Stimulated activated CD4-positive, alpha-beta T cell treated with anti-CD3 and anti-CD28 coated beads, TNF-alpha, amount 100 ng/mL, for 24 hours (primary cell): ENCODE measurements at places on chromosomes 11 and 22.

DNA sequence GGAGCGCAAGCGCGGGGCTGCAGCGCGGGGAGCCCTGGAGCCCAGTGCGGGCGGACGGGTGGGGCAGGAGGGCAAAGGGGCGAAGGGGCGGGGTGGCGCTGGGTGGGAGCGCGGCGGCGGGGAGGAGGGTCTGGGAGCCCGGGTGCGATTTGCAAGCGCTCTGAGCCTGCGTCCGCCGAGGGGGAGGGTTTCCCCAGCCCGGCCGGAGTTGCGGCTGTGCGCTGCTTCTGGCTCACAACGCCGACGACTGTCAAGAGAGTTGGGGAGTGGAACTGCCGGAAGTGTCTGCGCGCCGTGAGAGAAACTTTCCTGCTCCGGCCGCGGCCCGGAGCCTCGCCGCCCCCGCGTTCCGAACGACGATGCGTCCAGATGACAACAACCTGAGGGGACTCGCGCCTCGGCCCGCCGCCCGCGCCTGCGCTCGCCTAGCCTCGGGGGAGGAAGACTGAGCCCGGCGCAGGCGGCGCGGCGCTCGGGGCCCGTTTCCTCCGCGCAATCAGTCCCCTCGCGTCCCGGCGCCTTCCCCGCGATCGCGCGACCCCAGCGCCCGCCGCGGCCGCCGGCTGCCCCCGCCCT, at the start of gene ARHGAP42:
TSS of gene ARHGAP42 (plus strand) at position 235 of the 576 bp plus-strand sequence. CDS start 391 bp downstream, outside the sequence.
- no peak for DNase-seq

- DNase-seq, result no peak
Measured at GRCh38 chr11:3184732-3185347, 19.7 kb upstream of the OSBPL5 start.

DNA sequence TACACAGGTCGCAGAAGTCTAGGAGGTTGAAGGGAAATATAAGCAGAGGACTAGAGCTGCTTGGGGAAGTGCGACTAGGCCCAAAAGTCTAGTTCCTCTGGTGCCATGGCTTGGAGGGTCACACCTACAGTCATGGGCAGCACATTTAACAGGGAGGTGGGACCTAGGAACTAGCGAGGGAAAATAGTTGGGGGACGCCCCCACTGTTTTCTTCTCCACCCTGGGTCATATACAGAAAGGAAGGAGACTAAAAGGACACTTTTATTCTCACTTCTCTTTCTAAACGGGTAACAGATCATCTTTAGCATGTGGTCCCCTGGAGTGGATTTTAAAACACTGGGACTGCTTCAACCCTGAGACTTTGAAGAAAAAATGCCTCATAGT, 16.6 kb downstream of the APIP start:
- no peak for DNase-seq

DNA sequence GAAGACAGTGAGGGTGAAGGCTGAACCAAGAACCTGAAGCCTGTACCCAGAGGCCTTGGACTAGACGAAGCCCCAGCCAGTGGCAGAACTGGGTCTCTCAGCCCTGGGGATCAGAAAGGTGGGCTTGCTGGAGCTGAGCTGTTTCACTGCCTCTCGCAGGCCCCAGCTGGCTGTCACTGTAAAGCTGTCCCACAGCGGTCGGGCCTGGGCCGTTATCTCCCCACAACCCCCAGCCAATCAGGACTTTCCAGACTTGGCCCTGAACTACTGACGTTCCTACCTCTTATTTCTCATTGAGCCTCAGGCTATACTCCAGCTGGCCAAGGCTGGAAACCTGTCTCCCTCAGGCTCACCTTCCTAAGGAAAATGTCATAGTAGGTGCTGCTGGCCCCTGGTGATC, 4.1 kb downstream of the PPP1CA start:
- no peak for DNase-seq

GRCh38 chr11:44223238-44223637, 86.7 kb downstream of the ALX4 start:
- DNase-seq, result no peak

DNA sequence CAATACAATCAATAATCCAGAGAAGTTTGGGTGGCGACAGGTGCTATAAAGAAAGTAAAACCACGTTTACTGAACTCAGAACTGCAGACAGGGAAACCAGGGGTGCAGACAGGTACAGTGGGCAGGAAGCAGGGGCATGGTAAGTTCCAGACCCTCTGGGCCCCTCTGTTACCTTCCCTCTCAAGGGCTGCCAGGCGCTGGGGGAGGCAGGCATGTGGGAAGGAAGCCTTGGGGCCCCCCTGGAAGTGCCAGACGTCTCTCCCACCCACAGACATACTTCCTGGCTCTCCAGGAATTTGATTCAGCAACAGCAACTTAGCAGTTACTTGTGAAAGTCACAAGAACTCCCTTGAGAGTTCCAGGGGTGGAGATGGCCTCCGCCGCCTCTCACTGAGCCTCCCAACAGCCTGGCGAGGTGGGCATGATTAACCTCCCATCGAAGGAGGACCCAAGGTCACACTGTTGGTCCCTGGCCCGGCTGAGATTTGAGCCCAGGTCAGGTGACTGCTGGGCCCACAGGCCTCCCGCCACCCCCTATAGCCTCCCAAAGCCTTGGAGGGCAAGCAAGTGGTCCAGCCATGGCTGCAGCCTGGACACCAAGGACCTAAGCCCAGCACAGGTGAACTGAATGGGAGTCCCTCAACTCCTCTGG, 14.1 kb upstream of the TSKU start:
- DNase-seq, result no peak

DNA sequence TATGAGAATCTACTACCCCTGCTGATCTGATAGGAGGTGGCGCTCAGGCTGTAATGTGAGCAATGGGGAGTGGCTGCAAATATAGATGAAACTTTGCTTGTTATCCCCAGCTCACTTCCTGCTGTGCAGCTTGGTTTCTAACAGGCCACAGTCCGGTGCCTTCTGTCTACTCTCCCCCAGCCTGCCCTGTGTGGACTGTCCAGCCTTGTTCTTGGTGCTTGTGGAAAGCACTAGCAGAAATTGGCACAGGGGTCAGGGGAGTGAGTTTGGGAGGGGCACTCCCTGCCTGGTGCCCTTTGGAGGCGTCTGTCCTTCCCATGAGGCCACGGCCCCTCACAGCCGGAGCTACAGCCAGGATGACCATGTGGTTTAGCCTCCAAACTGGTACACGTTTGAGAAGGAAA, 14.3 kb downstream of the MOV10L1 start:
- no peak for DNase-seq

DNA sequence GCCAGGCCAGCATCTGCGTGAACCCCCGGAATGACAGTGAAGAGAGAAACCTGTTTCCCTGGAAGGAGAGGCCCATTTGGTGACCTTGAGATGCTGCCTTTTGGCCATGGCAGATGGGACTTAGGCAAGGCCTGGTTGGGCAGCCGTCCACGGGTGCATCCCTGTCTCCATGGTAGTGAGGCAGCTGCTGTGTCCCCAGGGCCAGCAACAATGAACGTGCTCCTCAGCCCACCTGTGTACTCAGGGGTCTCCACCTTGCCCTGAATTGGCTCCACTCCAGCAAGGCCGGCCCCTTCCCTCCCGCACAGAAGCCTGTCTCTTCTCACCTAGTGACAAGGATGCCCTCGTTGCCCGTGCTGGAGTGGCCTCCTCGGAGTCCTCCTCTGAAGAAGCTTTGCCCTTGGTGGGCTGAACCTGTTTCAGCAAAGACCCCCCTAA, 441.1 kb downstream of the TBC1D22A start:
- no peak for DNase-seq

DNA sequence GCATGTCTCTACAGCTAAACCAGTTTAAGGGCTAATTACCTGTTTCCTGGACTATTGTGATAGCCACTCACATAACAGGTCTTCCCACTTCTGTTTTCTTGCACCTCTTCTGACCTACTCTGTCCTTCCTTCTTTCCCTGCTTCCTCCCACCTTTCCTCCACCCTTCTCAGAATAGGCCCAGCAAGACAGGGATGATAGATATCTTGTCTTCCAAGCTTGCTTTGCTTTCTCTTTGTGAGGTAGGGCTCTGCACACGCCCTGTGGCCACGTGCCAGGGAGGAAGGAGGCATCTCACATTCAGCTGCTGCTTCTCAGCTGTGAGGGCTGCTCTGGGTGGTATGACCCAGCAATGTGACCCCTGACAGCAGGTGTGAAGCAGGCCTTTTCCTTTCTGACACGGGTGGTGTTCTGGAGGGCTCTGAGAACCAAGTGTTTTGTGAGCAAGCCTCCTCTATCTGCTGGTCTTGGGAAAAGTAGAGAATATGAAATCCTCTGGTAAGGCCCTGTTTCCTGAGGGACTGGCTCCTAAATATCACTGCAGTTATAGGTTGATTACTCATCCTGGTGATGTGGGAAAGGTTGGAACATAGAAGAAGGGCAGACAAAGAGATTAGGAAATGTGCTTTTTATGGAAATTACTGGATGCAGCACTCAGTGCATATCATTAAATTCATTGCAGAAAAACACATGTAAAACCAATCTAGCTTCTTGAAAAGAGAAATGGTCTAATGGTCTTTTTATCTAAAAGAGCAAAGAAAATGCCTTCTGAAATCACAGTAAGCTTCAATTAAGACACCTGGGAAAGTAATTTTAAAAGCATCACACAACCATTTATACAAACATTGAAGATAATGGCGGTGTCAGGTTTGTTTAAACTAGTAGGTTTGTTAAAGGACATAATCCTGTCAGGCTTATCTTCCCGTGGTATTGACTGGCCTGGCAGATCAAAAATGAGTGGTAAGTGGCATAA, 8.5 kb downstream of the AMOTL1 start:
- DNase-seq, result no peak

- DNase-seq, result no peak
Measured at GRCh38 chr11:43419460-43419859, 60.7 kb downstream of the TTC17 start.

- DNase-seq, result peak; percentile 99
Measured at GRCh38 chr22:31749636-31750364, at the start of gene PRR14L. PRR14L (minus strand) TSS chr22:31750132; CDS start chr22:31738860, 11,272 bp downstream.

DNA sequence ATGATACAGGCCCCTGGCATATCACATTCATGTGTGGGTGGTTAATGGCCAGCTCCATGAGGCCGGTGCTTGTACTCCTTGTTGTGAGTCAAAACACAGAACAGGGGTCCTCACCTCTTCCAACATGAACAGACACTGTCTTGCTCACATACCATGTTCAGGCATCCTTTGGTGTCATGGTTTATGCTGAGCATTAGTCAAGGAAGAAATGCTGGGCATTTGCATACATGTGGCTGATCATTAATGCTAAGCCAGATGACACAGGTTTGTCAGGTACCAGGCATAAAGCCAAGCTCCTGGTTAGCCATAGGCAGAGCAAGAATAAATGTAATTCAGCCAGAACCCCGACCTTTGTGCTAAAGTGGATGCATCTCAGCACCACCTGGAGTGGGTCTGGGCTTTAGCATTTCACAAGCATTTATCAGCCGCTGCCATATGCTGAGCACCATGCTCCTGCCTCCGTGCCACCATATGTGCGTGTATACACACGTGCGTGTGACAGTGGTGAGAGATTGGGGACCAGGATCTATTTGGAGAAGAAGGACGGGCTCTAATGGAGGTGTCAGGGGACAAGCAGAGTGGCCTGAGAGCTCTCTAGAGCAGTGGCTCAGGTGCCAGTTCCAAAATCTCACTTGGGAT, 55.0 kb downstream of the MICAL2 start:
- DNase-seq, result no peak

DNA sequence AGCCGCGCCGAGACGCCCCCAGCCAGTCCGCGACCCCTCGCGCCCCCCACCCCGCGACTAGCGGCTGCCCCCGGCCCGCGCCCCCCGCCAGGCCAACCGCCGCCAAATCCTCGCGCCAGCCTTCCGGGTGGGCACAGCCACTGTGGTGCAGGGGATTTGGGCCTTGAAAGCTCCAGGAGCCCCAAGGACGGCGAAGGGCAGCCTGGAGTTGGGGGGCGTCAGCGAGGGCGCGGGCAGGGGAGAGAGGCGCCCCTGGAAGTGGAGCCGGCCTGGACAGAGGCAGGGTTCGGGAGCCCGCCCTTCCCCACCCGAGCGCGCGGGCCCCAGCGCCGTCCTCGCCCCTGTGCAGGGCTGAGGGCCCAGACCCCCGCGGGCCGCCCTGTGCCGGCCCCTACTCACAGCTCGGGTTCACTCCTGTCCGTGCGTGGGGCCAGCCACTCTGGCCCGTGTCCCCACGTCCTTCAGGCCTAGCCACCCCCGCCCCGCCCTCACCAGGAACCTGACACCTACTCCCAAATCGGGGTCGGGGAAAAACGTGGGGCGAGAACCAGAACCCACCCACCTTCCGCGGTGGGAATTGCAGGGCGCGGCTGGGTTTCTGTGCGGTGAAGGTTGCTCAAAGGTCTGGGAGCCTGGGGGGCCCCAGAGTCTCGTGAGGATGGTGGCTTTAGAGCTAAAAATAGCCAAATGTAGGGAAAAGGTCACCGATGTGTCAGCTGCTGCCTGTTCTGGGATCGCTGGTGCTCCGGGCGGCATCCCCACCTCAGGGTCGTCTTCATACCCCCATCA, at the start of gene CPT1B:
TSS of gene CPT1B (minus strand) at position 441 of the 789 bp plus-strand sequence. CDS start 512 bp downstream, outside the sequence.
- DNase-seq, result no peak

DNA sequence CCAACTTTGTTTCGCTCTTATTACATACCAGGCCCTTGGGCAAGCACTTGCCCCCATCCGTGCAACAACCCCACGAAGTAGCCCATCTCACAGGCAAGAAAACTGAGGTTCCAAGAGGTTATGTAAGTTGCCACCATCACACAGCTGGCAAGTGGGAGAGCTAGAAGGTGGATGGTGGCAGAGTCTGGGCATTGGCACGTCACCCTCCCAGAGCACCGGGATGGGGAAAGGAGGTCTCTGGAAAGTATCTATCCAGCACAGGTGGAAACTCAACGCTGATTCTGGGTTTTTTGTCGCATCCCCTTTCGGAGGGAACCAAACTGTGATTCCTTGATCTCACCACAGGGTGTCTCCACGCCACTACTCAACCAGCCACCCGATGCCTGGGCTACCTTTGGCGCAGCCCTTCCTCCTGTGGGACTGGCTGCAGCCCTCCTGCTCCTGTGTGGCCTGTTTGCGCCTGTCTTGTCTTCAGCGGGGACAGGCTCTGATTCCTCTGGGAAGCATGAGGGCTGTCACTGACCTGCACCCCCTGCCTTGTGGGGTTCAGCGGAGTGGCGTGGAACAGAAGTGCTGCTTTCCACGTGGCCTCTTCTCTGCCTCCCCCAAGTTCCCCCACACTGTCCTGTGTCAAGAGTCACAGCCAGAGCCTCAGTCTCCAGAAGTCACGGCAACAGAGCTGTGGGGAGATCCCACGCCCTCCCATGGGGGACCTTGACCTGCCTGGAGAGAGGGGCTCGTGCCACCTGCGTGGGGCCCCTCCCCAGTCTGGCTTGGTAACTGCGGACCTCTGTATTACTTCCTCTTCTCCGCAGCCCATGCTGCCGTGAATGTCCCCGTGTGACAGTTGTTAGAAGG, 34.4 kb upstream of the TRIM29 start:
- DNase-seq, result peak; percentile 51

GRCh38 chr22:33328789-33329296, 270.7 kb upstream of the SYN3 start:
- no peak for DNase-seq

- DNase-seq, result no peak
Measured at GRCh38 chr11:62646825-62647608, 604 bp upstream of the GANAB start.
